ENCODE measurements at places on chromosomes 2 and 18.

DNA sequence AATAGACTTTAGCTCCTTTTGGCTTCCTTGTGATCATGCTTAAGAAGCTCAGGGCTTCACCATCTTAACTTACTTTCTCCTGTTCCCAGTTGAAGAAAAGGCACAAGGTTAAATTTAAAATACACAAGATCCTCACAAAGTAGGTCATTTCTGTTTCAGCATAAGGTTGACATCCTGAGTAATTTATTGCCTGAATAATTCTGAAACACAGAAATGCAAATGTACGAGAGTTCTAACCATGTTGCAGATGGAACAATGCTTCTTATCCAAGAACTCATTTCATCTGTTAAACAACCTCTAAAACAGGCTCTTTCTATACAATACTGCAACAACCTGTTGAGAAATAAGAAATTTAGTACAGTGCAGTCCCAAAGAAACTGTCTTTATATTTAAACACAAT lies 395.2 kb downstream of the BCL11A start:
- no peak for DNase-seq

DNA sequence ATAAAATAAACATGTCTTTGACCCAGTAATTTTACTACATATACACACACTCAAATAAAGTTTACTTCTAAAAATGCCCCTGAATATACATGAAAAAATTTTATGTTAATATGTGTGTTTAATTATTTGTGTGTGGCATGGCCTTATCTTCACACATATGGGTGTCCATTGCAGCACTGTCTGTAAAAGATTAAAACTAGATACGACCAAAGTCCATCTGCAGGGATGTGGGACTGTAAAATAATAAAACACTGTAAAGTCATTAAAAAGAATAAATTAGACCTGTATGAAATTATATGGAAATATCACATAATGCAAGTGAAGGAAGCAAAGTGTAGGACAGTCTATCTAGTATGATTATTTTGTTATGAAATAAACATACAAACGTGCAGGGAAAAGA lies 337.3 kb downstream of the RND3 start:
- no peak for DNase-seq

DNA sequence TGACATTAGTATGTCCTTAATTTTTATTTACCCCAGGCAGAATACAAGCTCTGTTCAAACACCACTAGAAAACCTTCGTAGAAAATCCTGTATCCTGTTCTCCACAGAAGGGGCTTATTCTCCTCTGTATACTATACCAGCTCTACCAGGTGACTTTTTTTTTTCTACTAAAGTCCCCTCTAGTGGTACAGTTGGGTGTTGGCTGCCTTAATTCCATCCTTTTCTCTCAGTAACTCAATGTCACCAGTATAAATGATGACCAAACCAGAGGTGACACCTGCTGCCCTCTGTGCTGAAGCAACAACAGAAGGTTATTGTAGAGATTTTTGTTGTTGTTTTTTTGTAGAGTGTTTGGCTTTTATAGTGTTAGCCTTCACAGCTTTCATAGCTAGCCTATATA lies 1322.0 kb downstream of the LRP1B start:
- DNase-seq, result no peak

DNA sequence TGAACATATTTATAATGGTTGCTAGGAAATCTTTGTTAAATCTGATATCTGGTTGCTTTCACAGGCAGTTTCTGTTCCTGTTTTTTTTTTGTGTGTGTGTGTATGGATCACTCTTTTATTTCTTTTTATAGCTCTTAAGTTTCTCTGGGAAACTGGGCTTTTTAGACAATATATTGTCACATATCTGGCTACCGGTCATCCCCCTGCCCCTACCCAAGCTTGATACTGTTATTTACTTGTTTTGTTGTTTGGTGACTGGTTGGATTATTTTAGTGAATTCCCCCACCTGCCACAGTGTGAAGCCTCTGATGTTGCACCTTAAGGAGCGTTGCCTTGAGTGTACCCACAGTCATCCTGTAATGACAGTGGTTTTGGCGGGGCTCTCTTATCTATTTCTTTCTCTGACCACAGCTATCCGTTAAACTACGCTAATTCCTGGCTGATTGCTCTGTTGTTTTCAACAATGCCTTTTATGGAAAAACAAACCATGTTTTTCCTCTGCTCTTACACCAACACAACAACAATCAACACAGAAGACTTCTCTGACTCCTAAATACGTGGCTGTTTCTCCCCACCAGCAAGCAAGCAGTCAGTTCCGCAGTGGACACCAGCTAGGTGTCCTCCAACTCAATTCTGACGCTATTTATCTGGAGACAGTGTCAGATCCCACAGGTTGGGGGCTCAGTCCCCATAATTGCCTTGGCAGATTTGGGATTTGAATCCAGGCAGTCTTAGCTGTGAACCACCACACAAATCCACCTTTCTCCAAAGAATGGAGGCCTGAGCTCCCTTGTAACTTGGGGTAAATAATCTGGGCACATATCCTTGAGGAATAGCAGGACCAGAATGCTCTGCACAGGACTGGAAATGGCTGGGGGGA lies 10.9 kb downstream of the GNLY start:
- no peak for DNase-seq

DNA sequence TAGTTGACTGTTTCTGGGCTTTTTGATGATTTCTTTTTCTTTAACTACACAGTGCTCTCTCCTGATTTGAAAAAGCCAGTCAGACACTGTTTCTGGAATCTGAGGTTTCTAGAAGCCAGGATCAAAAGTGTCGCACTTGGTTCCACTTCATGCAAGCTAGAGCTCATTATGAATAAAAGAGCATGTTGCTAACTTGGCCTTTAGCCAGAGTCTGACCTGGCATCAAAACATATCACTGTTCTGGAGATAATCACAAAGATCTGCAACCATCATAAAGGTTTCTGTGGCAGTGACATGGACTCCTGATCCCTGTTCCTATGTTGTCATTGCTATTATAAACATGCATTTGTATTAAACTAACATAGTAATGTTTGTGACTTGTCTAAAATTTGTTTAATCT lies 76.1 kb upstream of the MAPRE2 start:
- DNase-seq, result no peak

DNA sequence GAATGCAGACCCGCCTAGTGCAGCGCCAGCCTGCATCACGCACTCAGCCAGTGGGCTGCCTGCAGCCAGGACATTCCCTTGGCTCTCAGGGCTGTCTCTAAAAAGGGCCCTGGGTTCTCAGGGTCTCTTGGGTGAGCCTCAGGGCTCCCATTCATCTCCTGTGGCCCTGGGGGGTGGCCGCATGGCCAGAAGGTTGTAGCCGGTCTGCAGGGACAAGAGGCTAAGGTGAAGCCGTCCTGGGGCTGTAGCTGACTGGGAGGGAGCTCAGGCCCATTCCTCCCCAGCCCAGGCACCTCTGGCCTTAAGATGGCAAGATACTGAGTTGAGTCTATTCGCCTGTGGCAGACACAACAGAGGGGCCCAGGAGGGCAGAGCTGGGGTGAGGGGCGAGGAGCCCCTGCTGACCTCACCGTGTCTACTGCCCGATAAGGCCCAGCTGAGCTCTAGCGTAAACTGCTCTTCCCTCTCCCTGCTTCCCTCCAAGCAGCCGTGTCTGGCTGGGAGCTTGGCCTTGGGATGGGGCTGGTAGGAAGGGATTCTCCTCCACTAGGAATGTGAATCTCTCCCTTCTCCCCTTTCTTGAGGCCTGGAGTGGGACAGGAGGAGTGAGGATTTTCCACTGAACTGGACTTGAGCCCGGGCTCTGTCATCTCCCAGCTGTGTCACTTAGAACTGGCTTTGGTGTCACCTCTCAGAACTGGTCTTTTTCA lies 37.9 kb downstream of the INHBB start:
- DNase-seq, result no peak

- no peak for DNase-seq
These were observed 170.5 kb downstream of the FTCDNL1 start for GRCh38 chr2:199680482-199680881.

GRCh38 chr18:62011416-62011815 lies 118.6 kb upstream of the RNF152 start:
- DNase-seq, result no peak

GRCh38 chr2:218263817-218264641 lies 3.2 kb downstream of the GPBAR1 start:
- DNase-seq, result no peak

DNA sequence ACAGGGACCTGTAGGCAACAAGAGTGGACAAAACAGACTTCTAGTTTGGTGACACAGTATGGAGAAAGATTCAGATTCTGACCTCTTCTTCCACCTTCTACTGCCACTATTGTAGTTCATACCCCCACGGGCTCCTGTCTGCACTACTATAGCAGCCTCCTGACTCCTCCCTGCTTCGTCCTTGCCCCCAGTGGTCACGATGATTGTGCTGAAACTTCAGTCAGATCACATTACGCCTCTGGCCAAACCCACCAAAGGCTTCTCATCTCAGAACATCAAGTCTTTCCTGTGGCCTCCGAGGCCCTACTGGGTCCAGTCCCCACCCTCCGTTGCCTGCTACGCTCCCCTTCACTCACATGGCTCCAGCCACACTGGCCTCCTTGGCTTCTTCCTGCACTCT lies 147.6 kb downstream of the CYP26B1 start:
- DNase-seq, result no peak

- DNase-seq, result no peak
These were observed 117.2 kb upstream of the NCK2 start for GRCh38 chr2:105627534-105627933.

DNA sequence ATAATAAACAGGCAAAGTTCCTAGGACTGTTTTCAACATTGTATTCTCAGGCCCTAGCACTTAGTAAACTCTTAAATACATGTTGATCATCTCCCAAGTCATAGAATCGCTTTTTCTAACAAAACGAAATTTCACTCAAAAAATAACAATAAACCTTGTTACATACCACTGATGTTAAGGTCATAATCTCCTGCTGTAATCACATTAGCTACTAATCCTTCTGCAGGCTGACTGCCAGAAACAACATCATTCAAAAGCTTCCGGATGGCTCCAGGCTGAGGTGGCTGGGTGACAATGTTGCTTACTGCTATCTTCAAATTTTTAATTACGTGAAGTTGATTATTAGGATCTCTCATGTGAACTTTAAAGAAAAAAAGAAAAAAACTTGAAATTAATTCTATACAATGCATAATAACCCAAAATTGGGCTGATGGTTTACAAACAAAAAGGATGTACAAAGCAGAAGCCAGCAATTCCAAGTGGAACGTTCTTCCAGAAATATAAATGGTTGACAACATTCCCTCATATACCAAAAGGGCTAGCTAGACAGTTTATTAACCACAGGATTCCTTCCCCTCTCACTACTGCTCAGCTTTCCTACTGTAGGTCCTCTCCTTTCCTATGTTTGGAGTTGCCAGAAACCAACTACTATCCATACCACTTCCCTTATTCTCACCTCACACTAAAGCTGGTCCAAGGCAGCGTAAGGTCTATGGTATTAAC lies 11.6 kb downstream of the TRAPPC8 start:
- no peak for DNase-seq

- DNase-seq, result no peak
These were observed 4.2 kb downstream of the OTX1 start for GRCh38 chr2:63054841-63055225.

DNA sequence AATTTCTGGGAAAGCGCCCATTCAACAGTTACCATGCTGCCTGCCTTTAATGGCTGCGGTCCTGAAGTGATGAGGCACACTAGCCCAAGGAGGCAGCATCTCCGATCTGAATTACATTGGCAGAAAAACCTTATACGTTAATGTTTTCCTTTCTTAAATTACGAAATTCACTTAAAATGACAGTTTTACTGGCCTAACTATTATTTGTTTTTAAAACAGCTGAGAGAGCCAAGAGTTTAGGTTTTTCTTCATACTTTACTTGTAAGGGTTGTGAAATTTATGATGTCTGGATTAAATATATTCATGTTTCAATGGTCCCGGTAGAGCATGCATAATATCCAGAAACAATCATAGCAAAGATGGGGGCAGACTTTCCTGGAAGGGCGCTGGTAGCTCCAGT lies 115.2 kb upstream of the REV1 start:
- DNase-seq, result no peak

DNA sequence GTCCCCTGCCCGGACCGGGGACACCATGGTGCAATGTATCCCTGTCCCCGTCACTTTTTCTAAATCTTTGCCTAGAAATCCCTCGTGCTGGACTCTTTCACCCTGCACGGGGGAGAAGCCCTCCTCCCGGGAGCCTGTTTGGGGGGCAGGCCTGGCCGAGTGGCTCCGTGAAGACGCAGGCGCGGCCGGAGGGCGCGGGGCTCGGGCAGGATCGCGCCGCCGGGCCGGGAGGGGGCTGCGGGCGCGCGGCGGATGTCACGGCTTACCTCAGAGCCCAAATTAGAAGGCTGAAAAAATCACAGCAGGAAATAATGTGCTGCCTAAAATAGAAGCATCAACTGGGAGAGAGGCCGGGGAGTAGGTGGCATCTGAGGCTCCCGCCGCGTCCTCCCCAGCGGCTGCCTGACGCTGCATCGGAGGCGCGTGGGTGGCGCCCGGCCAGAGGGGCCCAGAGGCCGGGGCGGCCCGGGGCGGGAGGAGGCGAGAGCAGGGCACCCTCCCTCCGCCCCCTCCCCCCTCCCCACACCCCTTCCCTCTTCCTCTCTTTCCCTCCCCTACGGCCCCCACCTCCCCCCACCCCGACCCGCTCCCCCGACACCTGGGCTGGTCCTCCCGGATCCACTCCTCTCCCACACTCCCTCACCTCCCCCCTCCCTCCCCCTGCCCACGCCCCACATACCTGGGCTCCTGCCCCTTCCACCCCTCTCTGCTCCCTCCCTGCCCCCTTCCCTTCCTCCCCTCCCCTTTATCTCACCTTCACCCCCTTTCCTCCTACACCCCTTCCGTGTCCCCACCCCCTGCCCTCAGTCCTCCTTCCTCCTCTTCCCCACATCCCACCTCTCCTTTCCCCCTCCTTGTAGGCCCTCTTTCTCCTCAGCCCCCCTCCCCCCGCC lies 51.9 kb downstream of the SLC4A1AP start:
- DNase-seq, result no peak

GRCh38 chr2:182744490-182744889 lies 28.4 kb downstream of the DNAJC10 start:
- DNase-seq, result no peak

GRCh38 chr2:204046145-204046544 lies 109.6 kb downstream of the ICOS start:
- no peak for DNase-seq

- no peak for DNase-seq
These were observed 90.9 kb downstream of the DOK6 start for GRCh38 chr18:69491576-69491975.

DNA sequence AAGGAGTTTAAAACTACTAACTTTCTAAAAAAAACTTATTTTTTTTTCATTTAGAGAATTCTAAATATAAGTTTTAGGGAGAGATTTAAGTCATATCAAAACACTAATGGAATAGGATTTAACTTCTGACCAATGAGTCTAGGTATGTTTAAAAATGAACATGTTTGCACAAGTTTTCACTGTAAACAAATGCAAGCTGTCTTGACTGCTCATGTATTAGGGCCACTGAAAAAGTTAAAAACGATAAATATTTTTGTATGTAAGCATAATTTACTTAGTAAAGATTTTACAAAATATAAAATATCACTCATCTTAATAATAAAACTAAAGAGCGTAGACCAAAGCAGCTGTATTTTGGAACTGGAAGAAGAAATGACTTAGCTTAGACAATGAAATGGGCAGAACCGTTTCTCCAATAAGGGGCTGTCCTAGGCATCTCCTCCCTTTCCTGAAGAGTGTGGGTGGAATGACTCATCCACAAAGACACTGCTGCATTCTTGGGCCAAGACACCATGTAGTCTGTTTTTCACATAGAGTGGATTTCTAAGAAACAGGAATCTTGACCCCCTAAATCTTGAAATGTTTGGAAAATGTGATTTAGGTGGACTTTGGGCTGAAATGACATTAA lies 118.8 kb downstream of the MEP1B start:
- no peak for DNase-seq

- no peak for DNase-seq
These were observed 143.3 kb upstream of the ID2 start for GRCh38 chr2:8538531-8538930.
